ENCODE measurements at places on chromosomes 5 and 9.

- no peak for DNase-seq
Measured at GRCh38 chr5:160233215-160233614, 3.9 kb downstream of the FABP6 start.

GRCh38 chr9:69199769-69200470 lies 25.8 kb downstream of the TJP2 start:
- DNase-seq, result no peak

DNA sequence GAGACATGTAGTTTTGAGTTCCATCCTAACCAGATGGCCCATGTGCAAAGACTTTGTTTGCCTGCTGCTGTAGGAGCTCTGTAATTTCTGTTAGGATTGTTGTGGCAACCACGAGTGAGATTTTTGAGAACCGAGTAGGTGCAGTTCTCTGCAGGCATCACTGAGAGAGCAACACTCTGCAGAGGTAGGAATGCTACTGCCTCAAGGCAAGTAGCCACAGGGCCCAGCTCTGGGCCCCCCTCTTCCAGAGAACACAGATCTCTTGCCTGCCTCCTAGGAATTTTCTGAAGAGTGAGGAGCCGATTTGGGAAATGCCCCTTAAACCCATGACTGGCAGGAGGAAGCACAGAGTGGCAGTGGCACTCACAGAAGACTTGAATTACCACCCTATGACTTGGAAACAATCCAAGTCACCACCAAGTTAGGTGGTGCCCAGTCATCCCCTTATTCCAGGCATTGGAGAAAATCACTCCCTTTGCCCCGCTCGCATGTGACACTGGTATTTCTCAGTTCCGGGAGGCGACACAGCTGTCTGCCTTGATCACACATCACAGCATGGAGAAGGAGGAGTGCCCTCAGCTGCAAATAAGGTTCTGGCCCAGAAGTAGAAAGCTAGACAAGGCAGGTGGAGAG lies 52.5 kb upstream of the SLC2A8 start:
- no peak for DNase-seq

DNA sequence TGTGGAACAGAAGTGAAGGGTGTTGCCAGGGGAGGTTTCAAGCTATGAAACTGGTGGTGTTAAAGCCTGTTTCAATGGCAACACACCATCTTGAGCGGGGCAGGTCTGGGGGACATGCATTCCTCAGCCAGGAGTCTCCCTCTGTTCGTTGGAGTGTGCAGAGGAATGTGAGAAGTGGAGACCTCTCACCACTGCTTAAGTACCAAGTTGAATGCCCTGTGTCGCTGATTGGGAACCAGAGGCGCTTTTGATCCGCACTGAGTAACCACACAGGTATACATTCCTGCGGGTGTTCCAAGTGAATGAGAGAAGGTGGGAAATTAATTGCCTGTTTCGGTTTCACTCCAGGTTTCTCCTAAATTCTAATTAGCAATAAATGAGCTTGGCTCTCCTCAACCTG lies 99.4 kb downstream of the LIX1 start:
- no peak for DNase-seq

DNA sequence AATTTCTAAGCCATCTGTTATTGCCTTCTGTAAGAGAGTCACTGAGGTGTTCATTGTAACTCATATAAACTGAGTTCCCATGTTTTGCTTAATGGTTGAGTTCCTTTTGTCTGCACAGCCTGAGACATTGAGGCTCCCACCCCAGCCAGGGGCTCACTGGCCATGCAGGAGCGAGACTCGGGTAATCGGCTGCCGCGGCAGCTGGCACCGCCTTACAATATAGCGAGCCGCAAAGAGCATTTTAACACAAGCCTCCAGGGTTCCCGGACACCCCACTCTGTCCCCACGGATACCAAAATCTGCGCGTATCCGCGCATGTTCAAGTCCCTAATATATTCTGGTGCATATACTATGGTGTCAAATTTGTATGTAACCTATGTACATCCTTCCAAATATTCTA lies 24.4 kb upstream of the GLDC start:
- DNase-seq, result no peak
